ENCODE measurements at places on chromosomes 3 and 15.

DNA sequence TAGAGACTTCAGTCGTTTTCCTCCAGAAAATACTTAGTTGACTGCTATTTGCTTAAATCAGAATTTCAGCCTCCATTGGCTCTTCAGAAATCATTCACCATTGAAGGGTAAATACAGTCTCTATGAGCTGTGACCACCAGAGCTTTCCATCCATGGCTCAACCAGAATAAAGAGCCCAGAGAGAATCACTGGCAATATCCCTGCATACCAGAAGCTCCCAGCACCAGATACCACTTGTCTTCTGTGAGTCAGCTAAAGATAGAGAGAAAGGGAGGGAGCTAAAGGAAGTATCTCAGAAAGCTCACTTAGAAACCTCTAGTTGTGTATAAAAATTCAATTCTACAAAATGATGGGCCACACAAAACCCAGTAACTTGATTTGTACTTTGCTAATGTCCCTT is 115.2 kb upstream of the TMCO5A start:
- DNase-seq = no peak

GRCh38 chr3:53773021-53773436 is 73.2 kb downstream of the CHDH start:
- no peak for DNase-seq

- DNase-seq = no peak
Measured at GRCh38 chr3:192174283-192174682, 553.1 kb downstream of the FGF12 start.

DNA sequence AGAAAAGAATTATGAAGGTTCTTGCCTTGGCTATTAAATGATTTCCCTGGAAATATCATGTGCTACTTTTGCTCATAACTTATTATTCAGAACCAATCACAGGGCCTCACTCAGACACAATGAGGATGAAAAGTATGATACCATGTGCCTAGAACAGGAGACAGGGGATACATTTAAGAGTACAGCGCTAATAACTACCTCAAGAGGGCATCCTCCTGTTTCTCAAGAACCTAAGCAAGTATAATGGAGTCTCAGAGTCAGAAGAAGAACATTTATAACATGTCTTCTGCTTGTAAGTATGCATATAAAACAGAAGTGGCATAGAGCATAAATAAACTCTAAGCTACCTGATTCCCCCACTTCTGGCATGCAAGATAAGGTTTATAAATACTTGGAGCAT is 125.4 kb upstream of the MME start:
- no peak for DNase-seq

DNA sequence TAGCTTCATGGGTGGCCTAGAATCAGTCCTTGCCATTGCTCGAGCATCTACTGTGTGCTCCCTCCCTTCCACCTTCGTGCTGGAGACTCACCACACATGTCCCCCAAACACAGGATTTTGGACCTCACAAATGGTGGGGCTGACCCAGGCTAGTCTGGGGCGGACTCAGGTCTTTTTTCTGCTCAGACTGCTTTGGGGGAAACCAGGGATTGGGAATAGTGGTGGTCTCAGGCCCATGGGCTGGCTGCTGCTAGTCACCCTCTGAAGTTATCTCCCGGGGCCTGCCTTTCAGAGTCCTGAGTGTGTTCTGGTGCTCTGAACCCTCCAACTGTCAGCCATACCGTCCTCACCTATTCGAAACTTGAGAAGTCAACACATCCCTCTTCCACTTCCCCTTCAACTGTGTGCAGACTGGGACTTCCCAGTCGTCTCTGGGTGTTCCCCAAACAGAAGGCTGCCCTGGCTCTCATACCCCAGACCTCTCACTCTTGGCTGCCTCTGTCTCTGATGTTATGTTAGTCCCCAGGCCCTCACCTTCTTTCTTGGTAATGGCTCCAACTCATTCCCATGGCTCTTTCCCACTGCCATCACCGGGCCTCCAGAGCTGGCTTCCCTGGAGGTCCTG is 46.0 kb downstream of the PPCDC start:
- no peak for DNase-seq

DNA sequence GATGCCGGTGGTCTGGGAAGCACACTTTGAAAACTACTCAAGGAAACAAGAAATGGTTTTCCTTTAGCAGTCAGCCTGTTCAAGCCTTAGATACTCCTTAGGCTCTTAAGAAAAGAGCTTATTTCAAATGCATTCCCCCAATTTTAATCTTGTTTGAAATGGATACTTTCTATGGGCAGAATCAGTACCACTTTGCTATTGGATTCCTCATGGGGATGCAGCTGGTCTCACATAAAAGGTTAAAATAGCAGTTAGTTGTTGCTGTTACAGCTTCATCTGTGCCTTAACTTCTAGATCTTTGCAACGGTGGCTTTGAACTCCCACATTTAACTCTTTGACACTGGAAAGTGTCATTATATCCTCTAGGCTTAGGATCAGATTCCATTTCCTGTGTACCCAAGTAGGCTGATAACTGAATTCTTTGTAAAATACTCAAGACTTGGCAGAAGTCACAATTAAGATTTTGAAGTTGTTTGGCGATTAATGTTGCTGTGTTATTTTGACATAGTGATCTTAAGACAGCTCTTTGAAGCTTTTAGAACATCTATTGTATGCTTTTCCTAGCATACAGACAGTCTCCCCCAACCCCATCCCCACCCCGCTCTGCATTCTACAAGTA is 2.2 kb downstream of the THBS1 start:
- no peak for DNase-seq

- DNase-seq = no peak
Measured at GRCh38 chr3:97417-98258, 98.9 kb upstream of the CHL1 start.

DNA sequence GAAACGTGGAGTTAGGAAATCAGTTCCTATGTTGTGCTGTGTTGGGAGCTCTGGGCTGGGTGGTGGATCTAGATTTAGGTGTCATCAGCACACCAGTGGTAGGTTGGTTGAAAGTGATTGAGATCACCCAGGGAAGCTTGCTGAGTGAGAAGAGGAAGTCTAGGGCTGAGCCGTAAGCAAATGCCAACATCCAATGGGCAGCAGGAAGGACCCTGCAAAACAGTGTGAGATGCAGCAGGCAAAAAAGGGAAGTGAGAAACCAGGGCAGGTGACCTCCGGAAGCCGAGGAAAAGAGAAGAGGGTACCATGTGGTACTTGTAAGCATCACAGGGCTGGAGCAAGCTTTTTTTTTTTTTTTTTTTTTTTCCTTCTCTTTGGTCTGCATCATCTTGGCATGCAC is 15.9 kb upstream of the COPG1 start:
- DNase-seq = no peak

DNA sequence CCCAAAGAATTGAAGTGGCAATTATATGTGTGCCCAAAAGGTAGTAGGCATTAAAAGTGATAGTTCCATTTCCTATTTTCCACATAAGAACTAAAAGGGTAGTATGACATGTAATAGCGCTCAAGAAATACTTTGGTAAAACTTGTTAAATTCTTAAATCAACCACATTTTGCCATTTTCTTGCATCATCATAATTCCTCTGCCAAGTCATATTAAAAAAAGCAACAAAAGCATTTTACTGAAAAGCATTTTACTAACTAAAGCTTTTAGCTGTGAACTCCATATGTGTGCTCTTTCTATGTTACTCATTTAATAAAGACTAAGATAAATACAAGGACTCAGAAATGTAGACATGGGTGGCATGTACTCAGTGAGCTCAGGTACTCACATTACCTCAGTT is 70.1 kb downstream of the GPR160 start:
- no peak for DNase-seq

GRCh38 chr3:16848007-16848406 is 36.7 kb upstream of the PLCL2 start:
- DNase-seq = no peak

DNA sequence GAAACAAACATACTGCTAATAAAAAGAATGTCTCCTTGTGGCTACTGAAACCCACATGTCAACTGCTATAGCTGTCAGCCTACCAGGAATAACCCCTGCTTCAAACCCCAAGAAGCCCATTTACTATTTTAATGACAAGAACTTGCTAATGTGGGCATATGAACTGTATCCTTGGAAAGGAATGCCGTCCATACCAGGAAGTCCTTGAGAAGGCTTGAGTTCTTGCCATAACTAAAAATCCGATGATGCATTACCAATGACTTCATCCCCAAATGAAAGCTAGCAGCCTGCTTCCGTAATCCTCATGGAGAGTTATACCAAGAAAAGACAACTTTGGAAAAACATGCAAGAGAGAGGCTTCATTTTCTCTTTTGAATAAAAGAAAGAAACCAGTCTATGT is 34.8 kb downstream of the MINDY4B start:
- DNase-seq = no peak

GRCh38 chr3:120839120-120839519 is 68.9 kb upstream of the STXBP5L start:
- no peak for DNase-seq

GRCh38 chr15:90603893-90604292 is 74.2 kb downstream of the CRTC3 start:
- DNase-seq = no peak

DNA sequence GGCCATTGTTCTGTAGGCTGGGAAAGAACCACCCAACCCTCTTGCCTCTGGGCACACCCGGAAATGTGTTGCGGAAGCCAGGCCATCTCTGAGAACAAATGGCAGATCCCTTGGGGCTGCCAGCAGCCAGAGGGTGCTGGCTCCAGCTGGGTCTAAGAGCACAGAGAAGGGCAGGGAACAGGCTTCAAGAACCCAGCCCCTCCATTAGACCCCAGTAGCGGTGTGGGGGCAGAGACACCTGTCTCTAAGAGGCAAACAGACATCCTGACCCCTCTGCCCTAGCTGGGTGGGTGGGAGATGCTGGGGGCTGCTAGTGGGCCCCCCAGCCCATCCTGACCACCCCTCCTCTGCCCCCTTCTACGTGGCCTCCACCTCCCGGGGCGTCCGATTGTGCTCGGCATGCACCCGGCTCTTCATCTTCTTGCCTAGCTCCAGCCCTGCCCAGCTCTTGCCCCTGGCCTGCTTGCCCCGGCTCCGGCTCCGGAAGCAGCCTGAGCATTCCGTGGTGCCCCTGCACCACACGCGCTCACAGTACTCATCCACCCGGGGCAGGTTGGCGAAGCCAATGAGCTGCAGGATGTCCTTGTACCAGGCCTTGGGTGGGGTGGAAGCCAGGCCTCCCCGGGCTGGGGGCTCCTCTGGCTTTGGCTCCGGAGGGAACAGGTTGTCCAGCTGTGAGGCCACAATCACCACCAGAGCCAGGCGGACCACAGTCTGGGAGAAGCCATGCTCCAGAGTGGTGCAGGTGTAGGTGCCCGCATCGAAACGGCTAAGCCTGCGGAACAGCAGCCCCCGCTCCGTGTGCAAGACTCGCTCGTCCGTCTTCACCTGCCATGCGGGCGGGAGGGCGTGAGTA is 9.4 kb downstream of the SEMA3G start:
- no peak for DNase-seq
